Hepatocyte (in vitro differentiated cells): ENCODE measurements at places on chromosomes 5 and 9. TPM values are rescaled to one million over a fixed set of nuclear protein-coding genes. Genes with fewer than 3 reads are reported as not detected.

DNA sequence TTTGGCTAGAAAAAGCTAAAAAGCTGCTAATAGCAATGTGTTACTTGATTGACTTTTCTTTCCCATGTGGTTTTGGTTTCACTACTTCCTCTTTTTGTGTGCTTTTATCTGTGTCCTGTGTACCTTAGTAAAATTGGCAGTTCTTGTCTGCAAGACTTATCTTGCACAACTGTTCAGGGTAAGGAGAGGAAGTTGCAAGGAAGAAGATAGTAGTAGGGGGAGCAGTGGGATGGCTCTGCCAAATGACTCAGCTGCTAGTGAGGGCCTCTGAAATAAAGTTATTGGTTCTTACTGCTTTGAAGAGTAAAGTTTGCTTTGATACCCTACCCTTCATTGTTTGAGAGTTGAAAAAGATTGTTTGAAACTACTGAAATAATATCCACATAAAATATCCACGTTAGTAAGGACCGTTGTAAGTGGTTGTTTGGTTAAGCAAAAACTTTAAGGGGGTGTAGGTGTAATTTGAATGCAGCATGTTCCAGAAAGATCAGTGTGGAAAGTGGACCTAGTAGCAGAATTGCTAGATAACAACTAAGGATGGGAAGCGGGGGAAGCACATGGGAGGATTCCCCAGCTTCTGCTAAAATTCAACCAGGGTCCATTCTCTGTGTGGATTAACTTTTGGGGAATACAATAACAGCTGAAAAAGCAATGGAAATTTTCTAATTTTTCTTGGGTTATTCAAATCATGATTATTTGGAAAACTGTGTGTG, 123.5 kb downstream of the SCAMP1 start:
- no peaks in the 10 kb centered on the region for H3K36me3 ChIP-seq
- no peaks in the 10 kb centered on the region for H3K27me3 ChIP-seq
- H3K27ac ChIP-seq, result no peak overlapping the region
- DNase-seq, result no peak
- peaks cover 6% of the 10 kb centered on the region for H3K4me1 ChIP-seq

DNA sequence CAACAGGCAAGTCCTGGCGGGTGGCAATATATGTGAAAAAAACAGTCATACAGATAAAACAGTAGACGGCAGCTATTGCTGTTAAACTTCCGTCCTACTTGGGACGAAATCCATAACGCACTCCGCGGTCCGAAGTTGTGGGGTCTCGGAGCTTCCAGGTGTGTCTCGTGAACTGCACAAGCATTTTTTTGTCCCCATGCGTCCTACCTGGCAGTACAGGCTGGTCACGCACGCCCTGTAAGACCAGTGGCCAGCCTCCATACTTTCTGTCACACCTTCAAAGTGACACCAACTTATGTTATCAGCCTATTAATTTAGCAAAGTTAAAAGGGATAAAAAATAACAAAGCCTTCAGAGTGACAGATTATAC, 51.3 kb downstream of the TGFBI start:
- peak overlapping the region; percentile 5 for H3K27ac ChIP-seq
- no peak for DNase-seq
- no peaks in the 10 kb centered on the region for H3K36me3 ChIP-seq
- H3K4me3 ChIP-seq, result no peak overlapping the region

The EQTN gene
- total RNA-seq, result 1.1 TPM in 1 of 2 replicates, not detected in the other

The STPG3 gene
- total RNA-seq, result not detected in 2 replicates
